Activated naive CD4-positive, alpha-beta T cell (primary cell): ENCODE measurements at places on chromosomes 5 and 9.

DNA sequence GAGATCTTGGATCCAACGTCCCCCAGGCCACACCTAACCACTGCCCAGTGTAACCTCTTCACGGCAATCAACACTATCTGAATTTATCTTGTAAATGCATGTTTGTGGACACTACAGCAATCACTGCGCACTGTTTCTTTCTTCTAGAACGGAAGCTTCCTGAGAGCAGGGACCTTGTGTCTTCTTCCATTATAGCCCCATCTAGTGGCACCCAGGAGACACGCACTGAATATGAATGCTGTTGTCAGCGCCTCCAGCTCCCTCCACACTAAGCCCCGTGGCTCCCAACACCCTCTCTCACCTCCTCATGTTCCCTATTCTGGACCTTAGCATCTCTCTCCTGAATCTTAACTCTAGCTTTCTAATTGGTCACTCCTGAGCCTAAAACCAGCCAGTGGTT, 72.7 kb downstream of the SMIM23 start:
- DNase-seq = no peak

DNA sequence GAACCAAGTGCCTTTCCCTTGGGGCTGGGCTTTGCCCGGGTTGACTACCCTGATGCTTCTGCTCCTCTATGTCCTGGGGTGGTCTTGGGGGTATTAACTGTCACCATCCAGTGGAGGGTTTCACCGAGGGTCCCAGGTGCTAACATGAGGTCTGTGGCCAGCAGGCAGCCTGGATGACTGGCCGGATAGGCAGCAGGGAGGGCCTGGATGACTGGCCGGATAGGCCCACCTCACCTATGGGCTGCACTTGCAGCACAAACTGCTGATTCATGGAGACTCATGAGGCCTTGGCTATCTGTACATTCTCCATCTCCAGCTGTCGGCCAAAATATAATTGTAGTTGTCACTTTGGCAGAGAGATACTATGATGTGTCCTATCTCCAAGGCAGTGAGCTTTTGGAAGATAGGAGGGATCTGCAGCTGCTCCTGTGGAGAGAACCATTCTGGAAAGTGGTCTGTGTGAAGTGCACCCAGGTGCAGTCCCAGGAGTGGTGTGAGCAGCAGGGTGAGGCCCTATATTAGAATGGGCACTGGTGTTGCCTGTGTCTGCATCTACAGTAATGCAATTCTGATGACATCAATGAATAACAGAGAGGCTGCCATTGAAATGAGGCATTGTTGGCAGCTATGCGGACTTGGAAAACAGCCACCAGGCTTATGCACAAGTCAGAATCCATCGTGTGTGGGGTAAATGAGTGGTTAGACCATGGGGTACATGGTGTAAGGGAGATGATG, 26.3 kb upstream of the CDKN2AIPNL start:
- no peak for DNase-seq

DNA sequence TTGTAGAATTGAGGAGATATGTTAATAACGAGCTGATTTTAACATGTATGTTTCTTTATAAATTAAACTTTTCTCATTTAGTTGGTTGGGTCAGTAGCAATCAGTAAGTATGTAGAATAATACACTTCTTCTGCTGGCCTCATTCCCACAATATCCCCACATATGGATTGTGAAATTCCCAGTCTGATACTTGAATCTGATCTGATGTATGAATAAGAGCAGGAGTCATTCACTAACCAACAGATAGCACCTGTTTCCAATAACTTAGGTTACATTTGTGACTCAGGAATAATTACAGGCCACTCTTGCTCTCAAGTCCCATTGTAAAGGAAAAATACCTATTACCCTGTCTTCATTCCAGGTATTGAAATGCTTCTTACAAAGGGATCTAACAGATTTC, 23.9 kb downstream of the SLC36A1 start:
- no peak for DNase-seq

DNA sequence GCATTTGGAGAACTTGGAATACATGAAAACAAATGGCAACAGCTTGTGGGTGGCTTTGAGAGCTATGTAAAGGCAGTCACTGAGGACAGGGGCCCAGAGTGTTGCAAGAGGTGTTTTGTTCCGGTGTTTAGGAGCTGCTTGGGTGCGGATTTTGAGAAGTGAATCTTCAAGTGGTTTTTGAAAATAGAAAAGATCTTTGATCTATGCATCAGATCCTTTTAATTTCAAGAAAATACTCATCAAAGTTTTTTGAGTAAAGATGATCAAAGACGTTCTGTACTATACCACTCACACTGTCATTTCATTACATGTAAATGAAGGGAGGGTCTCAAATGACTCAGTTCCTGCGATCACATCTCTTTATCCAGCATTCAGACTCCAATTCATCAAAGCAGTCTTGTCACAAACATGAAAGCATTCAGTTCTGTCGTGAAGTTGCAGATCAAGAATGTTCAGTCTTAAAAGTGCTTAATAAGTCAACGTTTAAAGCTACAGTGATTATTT, 112.5 kb downstream of the WDR41 start:
- no peak for DNase-seq

DNA sequence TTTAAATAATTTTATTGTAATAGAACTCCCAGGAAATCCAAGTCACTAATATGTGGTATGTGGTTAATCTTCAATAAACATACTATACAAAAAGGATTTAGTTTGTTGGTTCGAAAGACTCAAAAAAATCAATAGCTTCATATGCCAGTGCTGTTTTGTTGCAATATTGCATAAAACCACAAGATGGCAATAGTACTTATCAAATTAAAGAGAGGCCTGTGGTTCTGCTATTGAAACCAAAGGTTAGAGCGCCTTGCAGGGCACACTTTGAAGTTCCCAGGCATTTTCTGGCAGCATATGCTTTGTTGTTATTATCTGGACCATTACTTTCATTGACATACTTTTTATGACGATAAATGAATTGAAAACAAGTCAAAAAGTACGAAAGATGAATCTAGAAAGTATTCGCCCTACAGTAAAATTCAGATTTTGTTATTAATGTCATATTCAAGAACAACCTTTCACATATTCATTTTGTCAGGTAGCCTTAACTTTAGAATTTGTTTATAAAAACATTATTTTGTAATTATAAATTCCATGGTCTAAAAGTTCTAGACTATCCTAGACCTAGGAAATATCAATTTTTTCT, 316.3 kb downstream of the MCTP1 start:
- DNase-seq = no peak

GRCh38 chr5:73318308-73318719, 130.3 kb downstream of the FOXD1 start:
- no peak for DNase-seq

DNA sequence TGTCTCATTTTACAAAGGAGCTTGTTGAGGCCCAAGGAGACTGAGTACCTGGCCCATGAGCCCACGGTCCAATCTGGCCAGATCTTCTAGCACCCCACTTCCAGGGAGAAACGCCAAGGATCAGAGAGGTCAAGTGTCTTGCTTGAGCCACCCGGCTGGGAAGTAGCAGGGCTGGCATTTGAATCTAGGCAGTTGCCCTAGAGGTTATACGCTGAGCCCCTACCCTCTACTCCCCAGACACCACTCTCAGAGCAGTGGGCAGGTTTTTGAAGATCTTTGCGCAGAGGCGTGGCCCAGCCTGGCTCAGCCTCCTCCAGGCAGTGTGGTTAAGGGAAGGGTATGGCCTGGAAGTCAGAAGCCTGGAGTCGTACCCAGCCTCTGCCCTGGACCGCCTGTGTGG, 5.8 kb upstream of the NUP214 start:
- DNase-seq = no peak

DNA sequence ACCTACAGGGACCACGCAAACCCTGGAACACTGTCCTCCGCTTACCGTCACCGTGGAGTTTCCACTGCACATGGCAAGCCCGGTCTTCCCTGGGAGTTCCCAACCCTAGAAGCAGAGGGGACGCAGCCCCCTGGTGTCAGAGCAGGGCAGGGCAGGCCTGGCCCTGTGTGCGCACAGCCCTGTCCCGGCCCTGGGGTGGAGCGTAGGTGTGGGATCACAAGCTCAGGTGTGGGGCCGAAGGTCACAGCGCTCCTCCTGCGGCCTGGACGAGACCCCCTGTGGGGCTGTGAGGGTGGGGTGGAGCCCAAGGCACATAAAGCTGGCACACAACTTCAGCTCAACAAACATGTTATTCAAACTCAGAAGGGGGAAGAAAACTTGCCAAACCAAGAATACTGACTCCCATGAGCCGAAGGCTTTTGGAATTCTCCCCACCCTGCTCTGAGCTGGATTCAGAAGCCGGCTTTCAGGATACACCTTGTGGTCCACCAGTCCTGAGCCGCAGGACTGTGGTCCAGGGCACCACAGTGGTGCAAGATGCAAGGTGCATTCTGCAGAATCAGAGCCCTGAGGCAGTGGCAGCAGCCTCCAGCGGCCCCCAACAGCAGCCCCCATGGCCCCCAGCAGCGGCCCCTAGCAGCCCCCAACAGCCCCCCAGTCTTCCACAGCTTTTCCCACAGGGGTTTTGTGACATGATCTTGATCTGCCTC, 11.8 kb upstream of the EXOC3 start:
- no peak for DNase-seq

DNA sequence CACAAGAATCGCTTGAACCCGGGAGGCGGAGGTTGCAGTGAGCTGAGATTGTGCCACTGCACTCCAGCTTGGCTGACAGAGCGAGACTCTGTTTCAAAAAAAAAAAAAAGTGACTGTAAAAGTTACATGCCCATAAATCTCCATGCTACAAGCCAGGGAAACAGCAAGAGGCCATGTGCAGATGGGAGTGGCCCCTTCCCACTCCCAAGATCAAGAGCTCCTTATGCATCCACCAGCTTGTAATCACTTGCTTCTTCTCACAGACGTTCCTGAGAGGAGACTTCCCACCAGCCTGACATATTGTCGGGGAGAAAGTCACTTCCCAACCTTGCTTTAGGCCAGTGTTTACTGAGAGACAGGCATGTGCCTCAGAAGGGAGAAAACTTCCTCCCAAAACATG, 45.6 kb upstream of the N4BP3 start:
- no peak for DNase-seq
